ENCODE measurements at places on chromosomes 5 and 9.

DNA sequence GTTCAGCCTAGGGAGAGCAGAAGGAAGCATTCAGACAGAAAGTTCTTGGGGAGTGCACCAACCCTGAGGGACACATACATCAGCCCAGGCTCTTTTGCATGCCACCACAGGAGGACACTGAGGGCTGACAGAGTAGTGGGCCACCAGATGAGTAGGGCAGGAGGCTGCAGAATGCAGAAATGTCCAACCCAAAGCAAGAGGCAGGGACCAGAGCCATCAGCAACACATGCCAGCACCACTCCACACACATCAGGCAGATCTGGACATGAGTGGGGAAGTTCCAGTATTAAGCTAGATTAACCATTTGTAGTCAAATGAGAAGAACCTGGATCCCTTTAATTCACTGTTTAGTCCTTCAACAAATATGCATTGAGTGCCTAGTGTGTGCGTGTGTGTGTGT is 35.7 kb upstream of the OTULINL start:
- DNase-seq: no peak

DNA sequence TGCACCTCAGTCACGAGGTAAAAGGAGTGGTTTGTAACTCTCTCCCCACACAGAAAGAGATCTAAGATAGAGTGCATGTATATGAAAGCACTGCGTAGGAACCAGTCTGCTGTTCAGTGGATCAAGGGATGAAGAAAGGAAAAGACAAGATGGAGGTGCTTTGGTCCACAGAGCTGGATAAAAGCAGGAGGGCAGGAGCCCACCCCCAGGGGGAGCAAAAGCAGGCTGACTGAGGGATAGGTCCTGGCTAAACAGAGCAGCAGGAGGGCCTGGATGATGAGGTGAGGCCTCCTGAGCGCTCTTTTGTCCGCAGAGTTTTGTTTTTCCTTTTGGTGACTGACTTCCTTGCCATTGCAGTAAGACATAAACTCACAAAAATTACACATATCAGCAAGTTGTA is 293.5 kb upstream of the C9orf72 start:
- no peak for DNase-seq

DNA sequence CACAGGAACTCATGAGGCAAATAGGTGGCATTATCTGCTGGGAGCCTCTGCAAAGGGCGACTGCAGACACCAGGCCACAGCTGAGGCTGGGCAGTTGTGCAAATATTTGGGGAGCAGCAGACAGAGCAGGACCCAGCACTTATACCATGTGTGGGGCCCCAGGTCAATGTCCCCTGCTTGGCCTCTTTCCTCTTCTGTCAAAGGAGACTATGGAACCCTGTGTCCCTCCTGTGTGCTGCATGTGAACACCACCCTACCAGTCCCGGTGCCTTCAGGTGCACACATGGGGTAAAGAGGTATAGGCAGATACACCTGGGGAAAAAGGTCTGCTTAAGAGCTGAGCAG is 50.8 kb downstream of the ROR2 start:
- DNase-seq: no peak

GRCh38 chr5:145683431-145683830 is 151.7 kb downstream of the PRELID2 start:
- no peak for DNase-seq

- no peak for DNase-seq
These were observed 11.1 kb upstream of the AJM1 start for GRCh38 chr9:136831002-136831719.
